ENCODE measurements at places on chromosomes 11 and 22.

GRCh38 chr11:46238967-46239800 lies 38.3 kb upstream of the CREB3L1 start:
- peak; percentile 92 for DNase-seq

GRCh38 chr22:23395530-23396361 lies 184.3 kb downstream of the IGLL1 start:
- no peak for DNase-seq

- no peak for DNase-seq
These were observed 34.0 kb downstream of the PARVG start for GRCh38 chr22:44214764-44215163.

- no peak for DNase-seq
These were observed 3.8 kb upstream of the OR5D14 start for GRCh38 chr11:55791606-55792005.

GRCh38 chr11:42770444-42771065 lies 541.2 kb upstream of the API5 start:
- peak; percentile 62 for DNase-seq

DNA sequence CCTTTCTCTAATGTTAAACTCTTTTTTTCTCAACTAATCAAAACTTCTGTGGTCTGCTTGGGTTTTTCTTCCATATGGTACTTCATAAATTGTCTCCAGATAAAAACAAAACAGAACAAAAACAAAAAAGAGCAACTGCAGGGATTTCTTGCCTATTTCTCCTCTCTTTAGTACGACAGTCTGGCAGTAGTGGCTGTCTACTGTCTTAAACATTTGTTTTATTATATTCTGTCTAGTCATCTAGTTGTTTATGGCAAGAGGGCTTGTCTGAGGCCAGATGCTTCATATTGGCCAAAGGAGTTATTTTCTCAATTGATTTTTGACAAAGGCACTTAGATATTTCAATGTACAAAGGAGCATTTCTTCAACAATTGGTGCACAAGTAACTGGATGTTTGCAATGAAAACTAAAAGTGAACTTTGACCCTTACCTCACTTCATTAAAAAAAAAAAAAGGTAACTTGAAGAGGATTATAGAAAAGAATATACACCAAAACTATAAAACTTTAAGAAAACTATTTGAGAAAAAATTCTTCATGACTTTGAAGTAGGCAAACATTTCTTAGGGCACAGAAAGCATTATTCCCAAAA lies 404.2 kb downstream of the LUZP2 start:
- DNase-seq: no peak

GRCh38 chr22:39503630-39504029 lies 1.5 kb downstream of the MIEF1 start:
- no peak for DNase-seq

DNA sequence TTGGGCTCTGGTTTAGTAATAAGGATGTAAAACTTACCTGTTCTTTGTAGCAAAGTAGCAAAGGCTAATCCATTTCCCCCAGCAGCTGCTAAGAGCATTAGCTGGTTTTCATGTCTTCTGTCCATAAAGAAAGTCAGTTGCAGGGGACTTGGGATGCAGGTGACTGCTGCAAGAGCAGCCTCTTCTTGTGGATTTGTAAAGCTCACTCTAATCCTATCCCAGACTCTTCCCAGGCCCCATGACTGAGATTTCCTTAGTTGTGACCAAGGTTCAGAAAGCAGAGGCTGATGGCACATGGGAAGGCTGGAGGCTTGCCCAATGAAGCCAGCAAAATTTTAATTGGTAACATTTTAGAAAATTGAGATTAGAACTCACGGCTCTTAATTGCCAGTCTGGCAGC lies 94.4 kb upstream of the HORMAD2 start:
- DNase-seq: no peak

- no peak for DNase-seq
These were observed 2.4 kb upstream of the LRP4 start for GRCh38 chr11:46920755-46921154.

GRCh38 chr11:12909879-12910278 lies 99.2 kb upstream of the RASSF10 start:
- no peak for DNase-seq

DNA sequence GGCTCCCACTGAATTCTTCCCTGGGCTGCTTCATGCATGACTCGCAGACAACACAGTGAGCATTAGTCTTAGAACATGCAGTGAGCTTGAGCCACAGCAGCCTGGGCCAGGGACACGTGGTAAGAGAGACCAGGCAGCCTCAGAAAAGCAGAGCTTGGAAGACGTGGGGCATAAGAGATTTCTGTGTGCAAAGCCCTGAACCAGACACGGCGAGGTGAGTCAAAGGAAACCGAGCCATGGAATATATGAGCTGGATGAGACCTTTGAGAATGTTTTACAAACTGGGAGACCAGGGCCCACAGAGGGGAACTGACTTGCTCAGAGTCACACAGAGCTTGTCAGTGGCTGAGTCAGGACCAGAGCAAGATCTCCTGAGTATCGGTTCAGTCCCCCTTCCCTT lies 8.5 kb upstream of the FXYD6 start:
- DNase-seq: no peak

DNA sequence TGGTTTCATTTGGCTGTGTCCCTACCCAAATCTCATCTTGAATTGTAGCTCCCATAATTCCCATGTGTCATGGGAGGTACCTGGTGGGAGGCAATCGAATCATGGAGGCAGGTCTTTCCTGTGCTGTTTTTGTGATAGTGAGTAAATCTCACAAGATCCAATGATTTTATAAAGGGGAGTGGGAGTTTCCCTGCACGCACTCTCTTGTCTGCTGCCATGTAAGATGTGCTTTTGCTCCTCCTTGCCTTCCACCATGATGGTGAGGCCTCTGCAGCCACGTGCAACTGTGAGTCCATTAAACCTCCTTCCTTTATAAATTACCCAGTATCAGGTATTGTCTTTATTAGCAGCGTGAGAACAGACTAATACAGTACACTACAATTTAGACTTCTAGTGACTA lies 67.5 kb upstream of the LINC01488 start:
- DNase-seq: no peak

- DNase-seq: no peak
These were observed 14.0 kb downstream of the MMP3 start for GRCh38 chr11:102829316-102830000.

DNA sequence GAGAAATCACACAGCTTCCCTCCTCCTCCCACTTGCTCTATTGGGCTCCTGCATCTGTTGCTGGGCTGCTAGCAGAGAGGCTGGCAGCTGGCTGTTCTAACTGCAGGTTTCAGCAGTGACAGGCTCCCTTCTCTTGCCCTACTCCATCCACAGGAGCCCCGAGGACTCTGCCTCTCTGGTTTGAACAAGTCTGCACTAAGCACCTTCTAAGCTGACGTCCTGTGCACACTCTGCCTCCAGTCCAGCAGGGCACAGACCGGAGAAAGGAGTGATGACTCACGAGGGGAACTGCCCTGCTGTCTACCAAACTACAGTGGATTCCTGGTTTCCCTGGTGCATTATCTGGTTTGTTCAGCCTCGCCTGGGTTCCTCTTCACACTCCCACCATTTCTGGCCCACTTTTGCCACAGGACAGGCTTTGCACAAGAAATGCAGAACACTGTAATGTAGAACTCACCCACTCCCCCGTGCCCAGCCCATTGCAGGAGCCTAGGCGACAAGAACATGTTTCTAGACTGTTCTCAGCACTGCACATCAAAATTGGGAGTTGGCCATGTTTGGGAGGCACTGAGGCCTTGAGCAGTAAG lies 26.0 kb downstream of the IL10RA start:
- DNase-seq: no peak

DNA sequence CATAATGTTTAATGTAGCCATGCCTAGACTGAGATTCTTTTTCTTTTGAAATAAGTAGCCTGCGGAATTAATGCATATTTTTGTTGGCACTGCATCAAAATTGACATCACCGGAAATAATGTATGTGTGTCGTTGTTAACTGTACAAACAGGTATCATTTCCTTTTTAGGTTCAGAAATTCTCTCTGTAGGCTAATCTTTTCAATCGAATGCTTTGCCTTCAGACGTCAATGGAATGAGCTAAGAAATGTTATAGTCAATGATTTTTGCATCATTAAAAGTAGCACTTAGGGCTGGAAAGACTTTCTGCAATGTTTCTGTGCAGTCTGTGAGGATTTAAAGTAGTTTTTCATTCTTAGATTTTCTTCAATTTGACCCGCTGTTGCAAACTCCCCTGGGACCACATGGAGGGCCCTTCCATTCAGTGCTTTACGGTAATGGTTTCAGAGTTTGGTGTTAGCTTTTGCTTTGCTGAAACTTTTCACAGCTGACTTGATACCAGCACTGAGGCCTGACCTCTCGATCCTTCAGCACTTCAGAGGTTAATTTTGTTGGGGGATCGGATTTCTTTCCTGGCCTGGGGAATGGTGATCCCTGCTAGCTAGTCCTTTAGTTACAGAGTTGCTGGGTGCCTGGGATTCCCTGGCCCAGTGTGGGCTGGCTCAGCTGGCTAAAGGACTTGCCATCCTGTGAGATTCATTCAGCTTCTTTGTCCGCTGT lies 137.8 kb downstream of the DBX1 start:
- peak; percentile 65 for DNase-seq

- DNase-seq: no peak
These were observed 17.4 kb downstream of the HPS4 start for GRCh38 chr22:26466196-26466595.

GRCh38 chr22:25174888-25175411 lies 24.7 kb upstream of the CRYBB3 start:
- DNase-seq: no peak

- no peak for DNase-seq
These were observed 6.4 kb upstream of the CCKBR start for GRCh38 chr11:6253197-6253596.

GRCh38 chr11:73210916-73211667 lies 7.0 kb upstream of the P2RY2 start:
- DNase-seq: no peak

DNA sequence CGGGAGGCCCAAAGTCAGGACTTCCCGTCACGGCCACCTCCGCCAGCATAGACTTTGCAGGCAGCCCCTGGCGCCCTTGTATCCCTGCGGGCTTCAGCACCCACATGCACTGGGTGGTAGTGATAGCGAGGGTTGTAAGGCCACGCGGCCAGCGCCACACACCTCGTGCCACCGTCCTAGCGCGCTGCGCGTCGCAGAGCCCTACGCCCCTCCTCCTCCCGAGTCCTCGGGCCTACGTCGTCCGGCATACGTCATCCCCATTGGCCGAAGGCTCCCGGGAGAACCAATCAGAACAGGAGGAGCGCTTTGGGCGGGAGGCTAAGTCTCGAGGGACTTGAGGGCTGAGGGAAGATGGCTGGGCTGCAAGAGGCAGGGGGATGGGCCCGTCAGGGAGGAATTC lies 1.3 kb upstream of the BTBD18 start:
- peak; percentile 41 for DNase-seq

GRCh38 chr11:97356144-97356543 lies 966.3 kb downstream of the JRKL start:
- no peak for DNase-seq

GRCh38 chr11:129267716-129268115 lies 75.6 kb upstream of the ARHGAP32 start:
- DNase-seq: no peak

DNA sequence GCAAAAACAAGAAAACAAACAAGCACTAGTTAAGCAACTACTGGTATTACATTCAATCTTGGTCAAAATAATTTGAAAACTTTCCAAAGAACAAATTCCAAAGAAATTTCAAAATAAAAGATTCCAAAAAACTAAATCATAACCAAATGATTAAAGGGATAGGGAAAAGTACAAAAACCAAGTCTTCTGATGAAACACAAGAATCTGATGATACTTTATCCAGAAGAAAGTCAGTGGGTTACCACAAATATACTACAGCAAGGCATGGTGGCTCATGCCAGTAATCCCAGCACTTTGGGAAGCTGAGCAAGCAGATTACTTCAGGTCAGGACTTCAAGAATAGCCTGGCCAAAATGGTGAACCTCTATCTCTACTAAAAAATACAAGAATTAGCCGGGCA lies 59.1 kb downstream of the NUP98 start:
- DNase-seq: no peak

- no peak for DNase-seq
These were observed 107.7 kb upstream of the LDLRAD3 start for GRCh38 chr11:35836205-35836604.

DNA sequence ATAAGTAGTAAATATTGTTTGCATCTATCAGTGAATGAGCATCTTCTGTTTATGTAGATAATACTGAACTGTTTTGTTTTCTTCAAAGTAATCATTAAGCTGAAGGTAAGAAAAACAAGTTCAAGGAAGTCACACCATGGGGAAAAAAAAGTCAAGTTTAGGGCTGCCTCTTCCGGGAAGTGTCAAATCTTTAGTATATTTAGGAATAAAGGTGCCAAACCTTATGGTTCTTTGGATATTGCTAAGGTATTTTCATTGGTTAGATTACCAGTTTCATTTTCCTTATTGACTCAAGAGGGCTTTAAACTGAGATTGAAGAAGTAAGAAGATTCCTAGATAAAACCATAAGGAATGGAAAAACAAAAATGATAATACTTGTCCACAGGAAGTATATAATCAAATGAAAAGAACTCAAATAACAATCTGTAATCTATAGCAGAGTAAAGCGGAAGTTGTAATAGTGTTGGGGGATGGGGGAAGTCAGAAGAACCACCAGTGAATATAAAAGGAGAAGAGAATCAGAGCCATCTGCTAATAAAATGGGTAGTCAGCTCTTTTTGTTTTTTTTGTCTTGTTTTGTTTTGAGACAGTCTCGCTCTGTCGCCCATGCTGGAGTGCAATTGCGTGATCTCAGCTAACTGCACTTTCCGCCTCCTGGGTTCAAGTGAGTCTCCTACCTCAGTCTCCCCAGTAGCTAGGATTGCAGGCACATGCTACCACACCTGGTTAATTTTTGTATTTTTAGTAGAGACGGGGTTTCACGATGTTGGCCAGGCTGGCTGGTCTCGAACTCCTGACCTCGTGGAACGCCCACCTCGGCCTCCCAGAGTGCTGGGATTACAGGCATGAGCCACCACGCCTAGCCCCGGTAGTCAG lies 2.3 kb downstream of the ATM start:
- no peak for DNase-seq

DNA sequence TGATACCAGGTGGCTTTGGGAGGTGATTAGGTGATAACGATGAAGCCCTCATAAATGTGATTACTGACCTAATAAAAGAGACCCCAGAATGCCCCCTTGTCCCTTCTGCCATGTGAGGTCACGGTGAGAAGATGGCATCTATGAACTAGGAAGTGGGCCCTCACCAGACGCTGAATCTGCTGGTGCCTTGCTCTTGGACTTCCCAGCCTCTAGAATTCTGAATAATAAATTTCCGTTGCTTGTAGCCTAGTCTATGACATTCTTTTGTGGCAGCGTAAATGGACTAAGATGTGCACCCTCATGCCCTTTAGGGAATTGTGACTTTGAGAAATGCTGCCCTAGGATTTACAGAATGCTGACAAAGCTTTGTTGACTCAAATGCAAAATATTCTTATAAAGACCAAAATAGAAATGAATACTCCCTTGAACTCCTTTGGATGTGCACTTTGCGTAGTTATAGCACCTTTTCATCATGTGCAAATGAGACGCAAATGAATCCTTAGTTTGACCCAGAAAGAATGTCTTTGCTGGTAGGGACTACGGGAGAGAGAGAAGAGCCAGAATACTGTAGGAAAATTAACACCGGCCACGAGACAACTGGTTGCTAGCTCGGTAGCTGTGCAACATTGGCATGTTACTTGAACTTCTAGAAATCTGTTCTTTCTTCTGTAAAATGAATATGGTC lies 24.8 kb upstream of the EHF start:
- DNase-seq: no peak
